Activated naive CD4-positive, alpha-beta T cell (primary cell): ENCODE measurements at places on chromosomes 7 and 10.

- DNase-seq: no peak
Observed at GRCh38 chr10:83182076-83182475, 957.2 kb upstream of the GHITM start.

DNA sequence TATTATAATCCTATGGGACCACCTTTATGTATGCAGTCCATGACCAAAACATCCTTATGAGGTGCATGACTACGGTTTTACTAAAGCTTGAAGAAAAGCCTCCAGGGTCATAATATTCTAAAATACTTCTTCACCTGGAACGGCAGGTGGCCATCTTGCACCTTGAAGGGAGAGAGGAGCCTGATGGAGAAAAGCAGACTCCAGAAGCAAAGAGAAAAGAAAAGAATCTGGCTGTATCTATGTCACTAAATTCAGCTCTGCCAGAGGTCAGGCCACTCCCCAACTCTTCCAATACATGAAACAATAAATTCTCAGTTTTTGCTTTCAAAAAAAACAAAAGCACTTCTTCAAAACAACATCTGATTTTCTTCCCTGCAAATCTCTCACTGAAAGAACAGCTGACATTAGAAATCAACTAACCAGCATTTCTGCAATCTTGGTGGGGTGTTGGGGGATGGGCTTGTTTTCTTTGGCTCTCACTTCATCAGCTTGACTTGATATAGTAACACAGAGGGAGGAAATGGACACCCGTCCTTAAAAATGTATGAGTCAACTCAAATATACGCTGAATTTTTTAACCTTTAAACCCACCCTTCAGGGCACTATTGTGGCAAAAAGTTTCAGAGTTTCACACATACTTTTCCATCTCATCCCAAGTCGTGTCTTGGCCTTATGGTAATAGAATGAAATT is 21.7 kb downstream of the HIBADH start:
- no peak for DNase-seq

- no peak for DNase-seq
Observed at GRCh38 chr7:18698258-18698734, 202.7 kb downstream of the HDAC9 start.

DNA sequence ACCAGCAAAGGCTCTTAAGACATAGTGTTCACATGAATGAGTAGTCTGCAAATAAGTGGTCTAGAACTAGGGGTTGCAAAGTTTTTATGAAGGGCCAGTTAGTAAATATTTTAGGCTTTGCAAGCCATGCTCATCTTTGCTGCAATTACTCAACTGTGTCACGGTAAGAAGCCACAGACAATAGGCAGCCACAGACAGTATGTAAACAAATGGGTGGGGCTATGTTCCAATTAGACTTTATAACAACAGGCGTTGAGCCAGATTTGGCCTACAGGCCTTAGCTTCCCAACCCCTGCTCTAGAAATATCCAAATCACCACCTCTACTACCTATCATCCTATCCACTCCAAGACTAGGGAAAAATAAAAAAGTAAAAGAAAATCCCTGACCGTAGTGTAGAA is 9.2 kb downstream of the IKZF5 start:
- DNase-seq: no peak
